Left kidney (tissue), 8 donors: ENCODE measurements at places on chromosomes 7 and 10. TPM values are rescaled to one million over a fixed set of nuclear protein-coding genes. Genes with fewer than 3 reads are reported as not detected.

CPA4 gene
- polyA plus RNA-seq = 0.55 TPM

ADIRF gene
- 8.9 TPM for polyA plus RNA-seq

PNLIP gene
- polyA plus RNA-seq = not detected

NODAL gene
- polyA plus RNA-seq = 0.67 TPM

ENTPD7 gene
- 22.6 TPM for polyA plus RNA-seq

GRCh38 chr7:46169384-46169755 is 248.3 kb upstream of the IGFBP3 start:
- DNase-seq = no peak

GRCh38 chr10:125003146-125003900 is 61.4 kb downstream of the ZRANB1 start:
- no peak for DNase-seq

DNA sequence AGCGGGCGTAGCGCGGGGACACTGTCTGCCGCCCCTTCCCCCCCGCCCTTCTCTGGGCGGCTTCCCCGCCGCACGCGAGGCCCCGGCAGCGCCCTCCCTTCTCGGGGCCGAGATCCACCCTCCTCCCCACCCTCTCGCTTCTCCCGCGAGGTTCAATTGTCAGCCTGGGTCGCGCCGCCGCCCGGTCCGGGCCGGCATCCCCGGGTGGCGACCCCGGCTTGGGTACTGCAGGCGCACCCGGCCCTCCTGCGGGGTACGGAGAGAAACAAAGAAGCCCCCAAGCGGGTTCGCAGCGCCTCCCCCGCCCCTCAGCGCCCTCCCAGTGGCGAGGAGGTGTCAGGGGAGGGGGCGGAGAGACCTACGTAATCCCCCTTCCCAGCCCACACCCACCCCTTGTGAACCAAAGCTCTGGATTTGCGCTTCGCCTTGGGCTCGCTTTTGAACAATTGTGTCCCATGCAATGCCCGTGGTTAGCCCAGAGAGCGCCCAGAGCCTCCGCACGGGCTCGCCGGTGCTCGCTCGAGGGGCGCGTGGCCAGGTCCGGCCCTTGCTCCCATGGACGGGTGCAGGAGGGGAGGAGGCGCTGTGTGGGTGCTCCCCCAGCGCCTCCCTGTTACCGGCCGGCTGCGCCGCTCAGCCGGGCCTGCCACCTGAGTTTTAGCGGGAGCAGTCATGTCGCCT is 634 bp downstream of the HECW1 start:
- peak; percentile 76 for DNase-seq

DNA sequence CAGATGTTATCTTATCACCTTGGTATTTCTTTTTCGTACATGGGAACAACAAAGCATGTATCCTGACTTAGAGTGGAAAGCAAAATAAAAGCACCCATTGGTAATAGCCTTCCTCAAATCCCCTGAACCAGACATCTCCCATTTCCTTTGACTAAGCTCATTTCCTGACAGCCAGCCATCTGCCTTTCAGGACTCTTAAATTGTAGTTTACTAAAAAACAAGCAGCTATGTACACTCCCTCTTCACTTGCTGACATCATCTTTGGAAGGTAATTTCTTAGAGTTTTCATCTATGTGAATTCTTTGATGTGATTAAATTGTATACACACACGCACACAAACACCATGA is 40.7 kb downstream of the ARL4A start:
- no peak for DNase-seq

DNA sequence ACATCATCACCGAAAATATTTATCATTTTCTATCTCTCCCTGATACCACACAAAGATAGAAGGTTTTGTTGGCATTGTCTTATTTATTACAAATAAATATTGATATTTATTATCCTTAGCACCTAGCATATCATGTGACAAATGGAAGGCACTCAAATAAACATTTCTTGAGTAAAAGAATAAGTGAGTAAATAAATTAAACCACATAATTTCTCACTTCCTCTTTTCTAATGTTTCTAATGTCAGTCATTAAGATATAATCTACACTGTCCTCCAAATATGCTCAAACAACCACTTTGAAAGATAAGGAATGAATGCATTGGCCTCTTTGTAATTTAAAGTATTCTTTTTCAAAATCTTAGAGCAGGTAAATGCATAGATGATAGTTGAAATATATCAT is 1027.8 kb upstream of the LRRTM3 start:
- DNase-seq = no peak

DNA sequence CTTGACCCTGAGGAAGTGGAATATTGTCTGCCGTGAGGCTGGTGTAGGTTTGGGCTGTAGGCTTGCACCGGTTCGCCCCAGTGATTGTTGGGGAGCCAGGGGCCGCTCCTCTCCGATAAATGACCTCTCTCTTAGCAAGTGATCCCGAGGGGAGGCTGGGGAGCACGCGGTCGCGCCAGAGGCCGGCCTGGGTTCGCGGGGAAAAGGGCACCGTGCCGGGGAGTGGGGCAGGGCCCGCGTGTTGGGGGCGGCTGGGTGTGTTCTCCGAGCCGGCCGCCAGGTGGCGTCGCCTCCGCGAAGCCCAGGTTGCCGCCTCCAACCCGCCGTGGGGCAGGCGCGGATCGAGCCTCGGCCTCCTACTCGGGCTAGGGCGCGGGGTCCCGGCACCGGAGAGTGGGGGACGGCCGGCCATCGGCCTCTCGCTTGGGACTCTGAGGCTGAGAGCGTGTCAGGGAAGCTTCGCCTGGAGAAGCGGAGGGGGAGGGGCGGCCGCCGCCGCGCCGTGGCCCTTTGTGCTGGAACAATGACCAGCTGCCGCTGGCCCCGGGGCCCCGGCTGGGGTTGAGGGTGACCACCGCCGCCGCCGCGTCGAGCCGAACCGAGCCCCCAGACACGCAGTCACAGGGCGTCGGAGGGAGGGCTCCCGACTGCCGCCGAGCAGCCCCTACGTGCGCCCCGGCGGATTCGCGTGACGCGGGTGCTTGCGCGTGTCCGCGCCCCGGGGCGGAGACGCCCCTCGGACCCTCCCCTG is 442 bp upstream of the LZTS2 start:
- peak; percentile 77 for DNase-seq

- no peak for DNase-seq
These were observed 103.7 kb upstream of the VWC2 start for GRCh38 chr7:49669692-49670260.

GRCh38 chr7:2110610-2111396 is 121.9 kb downstream of the MAD1L1 start:
- DNase-seq = no peak

DNA sequence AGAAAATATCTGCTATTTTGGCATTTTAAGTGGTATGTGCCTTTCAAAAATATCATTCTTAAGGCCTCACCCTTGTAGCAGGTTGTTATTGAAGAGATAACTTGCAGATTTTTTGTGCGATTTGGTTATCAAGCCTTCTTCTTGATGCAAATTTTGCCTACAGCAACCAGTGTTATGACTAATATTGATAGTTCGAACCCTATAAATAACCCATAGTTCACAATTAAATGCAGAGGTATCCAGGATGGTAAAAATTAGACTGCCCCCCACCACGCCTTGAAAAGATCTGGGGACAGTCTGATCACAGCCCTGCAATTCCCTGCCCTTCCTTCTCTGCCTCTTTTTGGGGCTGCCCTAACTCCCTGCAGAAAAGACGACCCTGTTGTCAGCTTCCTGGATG is 28.4 kb upstream of the RAPGEF5 start:
- DNase-seq = no peak

GRCh38 chr7:34162027-34162565 is 256.8 kb downstream of the BMPER start:
- DNase-seq = no peak
